CD4-positive, alpha-beta T cell treated with Interleukin-17A for 4 hours (primary cell): ENCODE measurements at places on chromosomes 5 and 9.

- no peak for DNase-seq
Observed at GRCh38 chr9:12784461-12785259, 9.8 kb downstream of the LURAP1L start.

DNA sequence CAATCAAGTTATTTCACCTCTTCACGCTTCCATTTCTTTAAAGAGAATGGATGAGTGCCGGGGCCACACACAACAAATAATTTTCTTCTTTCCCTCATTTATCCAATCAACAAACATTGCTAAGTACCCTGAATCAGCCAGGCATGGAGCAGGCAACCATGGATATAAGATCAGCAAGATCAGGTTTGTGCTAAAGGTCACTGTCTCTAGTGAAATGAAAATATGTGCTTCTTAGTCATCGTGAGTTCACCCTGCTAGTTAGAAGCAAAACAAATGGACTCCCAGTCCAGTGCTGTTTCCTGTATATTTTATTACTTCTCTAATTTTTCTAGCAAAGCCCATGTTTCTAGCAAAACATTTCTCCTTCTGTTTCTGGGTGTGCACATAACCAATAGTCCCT lies 629.2 kb downstream of the BNC2 start:
- DNase-seq = no peak

DNA sequence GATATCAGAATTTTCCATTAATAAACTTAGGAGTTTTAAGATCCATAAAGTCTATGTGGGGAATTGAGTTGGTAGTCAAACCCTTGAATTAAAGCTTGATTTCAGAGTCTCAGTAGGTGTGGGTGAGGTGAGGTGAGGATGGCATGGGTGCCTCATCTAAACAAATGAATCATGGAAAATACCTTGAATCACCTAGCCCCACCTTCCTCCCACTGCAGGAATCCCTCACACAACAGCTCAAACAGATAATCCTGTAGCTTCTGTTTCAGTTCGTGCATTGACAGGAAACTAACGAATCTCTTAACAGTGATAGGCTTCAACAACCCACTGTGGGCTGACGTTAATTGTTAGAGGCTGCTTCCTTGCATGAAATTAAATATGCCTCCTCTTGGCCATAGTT lies 185.0 kb downstream of the SREK1 start:
- no peak for DNase-seq

DNA sequence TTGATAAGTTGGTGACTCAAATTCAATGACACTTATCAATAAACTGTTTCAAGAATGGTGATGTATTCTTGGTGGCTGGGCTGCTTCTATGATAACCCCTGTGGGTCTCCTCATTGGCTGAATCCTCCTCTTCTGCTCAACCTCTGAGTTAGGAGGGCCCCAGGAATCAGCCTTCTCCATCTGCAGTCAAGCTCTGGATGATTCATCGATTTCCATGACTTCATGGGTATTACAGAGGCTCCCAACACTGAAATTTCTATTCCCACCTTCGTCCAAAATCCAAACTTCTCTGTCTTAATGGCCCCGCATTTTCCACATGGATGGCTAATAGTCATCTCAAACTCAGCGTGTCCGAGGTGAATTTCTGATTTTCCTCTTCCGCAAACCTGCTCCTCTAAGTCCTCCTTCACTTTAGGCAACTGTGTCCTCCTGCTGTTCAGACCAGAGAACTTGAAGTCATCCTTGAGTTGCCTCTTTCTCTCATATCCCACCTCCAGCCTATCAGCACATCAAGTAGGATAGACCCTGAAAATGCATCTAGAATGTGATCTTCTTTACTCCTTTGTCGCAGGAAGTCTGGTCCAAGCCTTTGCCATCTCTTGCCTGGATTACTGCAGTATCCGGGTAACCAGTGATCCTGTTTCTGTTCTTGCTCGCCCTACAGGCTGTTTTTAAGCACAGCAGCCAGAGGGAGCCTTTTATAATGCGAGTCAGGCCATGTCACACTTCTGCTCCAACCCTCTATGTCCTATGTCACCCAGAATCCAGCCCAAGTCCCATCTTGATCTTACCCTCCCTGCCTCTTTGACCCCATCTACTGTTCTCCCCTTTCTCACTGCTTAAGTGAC lies 41.4 kb upstream of the IL7R start:
- peak; percentile 56 for DNase-seq

- DNase-seq = no peak
Observed at GRCh38 chr5:68587171-68587570, 371.6 kb downstream of the PIK3R1 start.

- no peak for DNase-seq
Observed at GRCh38 chr9:36892279-36892678, 141.8 kb downstream of the PAX5 start.

DNA sequence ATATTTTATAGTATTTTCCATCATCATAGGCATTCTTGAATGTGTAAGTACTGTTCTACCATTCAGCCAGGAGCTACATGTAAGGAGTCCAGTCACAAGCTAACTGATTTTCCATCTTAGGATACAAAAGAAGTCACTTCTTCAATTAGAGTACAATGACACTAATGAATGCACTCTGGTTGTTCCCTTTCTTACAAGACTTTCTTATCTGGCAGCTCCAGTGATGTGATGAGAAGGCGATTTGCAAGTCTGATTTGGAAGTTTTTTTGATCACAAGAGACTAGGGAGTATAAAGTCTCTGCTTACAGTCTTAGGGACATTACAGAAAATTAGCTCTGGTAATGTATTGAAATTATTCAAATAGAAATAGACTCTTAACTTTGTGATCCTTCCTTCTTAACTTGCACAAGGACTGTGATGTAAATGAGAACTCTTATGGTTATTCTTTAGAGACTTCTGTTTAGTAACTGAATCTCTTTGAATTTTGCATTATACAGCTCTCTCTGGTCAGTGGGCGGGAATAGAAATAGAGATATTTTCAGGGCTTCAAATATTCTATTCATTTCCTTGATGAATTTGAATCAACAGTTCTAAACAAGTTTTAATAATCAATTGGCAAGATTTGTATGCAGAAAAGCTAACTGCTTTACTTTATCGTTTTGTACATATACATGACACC lies 130.4 kb upstream of the CDH6 start:
- no peak for DNase-seq

DNA sequence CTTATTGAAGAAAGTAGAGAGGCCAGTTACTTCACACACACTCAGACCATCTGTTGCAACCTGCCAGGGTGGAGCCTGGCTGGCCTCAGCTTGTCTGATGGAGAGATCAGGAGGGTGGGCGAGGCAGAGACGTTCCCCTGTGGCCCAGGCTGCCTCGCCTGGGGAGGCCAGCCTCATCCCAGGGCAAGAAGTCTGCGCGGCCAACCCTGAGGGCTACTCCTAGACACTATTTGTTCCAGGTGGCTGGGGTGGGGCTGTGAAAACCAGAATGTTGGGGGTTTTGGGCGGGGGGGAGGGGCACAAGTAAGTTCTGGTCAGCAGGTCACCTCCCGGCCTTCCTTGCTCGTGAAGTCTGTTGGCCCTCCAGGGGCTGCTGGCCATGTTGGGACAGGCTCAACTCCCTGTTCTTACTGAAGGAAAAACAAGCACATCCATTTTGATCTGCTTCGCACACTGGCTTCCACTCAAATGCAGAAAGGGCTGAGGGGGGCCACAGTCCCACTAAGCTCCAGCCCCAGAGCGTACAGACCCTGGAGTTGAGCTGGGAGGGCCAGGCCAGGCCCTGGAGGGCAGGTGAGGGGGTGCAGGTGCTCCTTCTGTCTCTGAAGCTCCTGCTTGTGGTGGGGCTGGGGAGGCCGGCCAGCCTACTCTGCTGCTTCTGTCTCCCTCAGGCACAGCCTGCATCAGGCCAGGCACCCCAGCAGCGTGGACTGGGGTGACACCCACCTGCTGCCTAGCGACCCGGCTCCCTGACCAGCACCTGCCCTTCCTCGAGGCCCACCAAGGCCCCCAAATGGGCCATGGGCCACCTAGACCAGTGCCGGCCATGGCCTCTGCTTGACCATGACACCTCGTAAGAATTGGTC lies 46.6 kb downstream of the SECISBP2 start:
- peak; percentile 2 for DNase-seq

DNA sequence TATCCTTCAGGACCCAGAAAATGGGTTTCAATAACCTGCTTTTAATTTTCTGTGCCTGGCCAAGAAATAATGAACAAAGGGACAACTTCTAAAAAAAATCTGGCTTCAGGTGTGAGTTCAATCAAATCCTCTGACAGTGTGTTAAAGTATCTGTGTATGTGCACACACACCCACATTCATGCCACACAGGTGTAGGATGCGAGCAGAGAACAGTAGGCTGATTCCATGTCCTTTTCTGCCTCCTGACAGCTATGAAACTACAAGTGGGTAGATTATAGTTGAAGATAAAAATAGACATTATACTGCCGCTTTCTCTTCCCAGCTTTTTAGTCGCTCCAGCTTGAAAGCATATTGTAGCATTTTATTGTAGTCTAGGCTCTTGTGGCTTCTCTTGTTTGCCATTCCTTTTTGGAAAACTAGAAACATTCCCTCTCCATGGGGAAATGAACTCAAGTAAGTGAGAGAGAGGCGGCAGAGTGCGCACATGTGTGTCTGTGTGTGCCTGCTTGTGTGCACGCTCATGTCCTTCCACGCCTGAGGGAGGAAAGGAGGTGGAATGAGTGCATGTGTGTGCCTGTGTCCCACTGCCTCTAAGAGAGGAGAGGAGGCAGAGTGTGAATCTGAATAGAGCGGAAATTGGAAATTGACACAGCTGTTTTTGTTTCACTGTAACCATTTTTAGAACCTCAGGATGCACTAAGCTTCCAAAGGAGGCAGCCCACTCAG lies 273.0 kb downstream of the ELAVL2 start:
- DNase-seq = no peak
